ENCODE measurements at places on chromosomes 7 and 10.

GRCh38 chr10:104300736-104301292 lies 31.8 kb downstream of the GSTO2 start:
- no peak for DNase-seq

GRCh38 chr10:106795619-106796018 lies 368.9 kb downstream of the SORCS1 start:
- peak; percentile 17 for DNase-seq

- DNase-seq: no peak
Measured at GRCh38 chr7:110944448-110944847, 146.5 kb upstream of the LRRN3 start.

GRCh38 chr10:78893217-78893616 lies 175.5 kb upstream of the ZMIZ1 start:
- DNase-seq: no peak

DNA sequence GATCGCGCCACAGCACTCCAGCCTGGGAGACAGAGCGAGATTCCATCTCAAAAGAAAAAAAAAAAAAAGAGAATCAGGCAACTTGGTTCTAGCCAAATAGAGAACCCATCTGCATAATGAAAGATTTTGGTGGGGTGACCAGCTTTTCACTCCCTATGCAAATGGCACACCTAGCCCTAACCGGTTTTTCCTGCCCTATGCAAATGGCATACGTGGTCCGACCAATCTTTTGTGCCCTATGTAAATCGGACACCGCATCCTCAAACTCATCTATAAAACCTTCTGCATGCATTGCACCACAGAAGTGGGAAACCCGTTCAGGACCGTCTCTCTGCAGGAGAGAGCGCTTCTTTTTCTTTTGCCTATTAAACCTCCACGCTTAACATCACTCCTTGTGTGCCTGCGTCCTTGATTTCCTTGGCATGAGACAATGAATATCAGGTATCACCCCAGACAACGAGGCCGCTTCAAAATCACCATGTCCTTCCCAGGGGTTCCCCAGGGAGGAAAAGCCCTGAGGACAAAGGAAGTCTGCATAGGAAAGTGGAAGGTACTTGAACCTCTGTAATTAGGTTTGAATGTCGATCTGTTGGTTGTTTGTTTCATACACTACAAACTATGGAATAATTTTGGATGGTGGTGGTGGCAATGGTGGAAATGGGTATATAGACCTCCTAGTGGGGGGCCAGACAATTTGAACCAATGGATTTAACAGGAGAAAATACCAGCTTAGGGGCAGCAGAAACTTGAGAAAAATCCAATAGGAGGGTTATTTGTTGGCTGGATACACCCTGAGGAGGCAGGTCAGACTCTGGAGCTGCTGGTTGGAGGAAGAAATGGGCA lies 396.2 kb downstream of the TYW1 start:
- no peak for DNase-seq

DNA sequence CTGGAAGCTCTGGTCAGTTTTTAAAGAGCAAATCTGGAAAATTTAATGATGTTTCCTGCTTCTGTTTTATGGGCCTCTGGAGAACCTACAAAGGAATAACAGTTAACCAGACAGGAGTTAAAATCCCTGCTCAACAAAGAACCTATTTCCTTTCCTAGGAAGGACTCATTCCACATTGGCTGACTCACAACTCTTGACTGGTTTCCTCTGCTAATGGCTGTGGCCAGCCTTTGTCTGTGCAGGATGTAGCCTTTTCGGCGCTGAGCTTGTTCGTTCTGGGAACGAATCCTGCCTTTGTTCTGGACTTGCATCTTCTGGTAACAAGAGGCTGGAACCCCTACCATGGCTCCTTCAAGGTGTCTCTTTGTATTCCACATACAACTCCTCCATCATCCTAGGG lies 112.8 kb upstream of the PDCD4 start:
- no peak for DNase-seq

DNA sequence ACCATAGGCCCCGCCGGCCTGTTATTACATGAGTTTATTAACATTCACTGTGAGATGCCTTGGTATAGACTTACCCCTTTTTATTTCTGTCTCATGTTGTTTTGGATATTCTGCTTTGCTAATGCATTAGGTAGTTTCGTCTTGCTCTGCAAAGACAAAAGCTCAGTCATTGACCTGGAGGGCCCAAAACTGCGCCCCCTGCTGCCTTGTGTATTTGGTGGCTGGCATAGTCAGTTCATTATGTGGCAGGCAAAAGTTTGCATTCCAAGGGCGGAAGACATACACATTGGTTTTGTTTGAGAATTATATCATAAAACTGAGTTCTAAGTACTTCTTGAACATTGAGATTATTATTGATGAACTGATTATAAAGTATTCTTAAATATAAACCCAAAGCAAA lies 372.5 kb downstream of the SDK1 start:
- DNase-seq: peak; percentile 12

DNA sequence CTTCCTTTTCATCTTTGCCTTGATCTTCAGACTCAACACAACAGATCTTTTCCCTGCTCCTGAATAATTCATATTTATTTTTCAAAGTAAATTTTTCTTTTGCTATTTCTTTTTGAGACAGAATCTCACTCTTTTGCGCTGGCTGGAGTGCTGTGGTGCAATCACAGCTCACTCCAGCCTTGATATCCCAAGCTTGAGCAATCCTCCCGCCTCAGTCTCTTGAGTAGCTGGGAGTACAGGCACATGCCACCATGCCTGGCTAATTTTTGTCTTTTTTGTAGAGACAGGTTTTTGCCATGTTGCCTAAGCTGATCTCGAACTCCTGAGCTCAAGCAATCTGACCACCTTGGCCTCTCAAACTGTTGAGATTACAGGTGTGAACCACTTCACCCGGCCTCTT lies 9.2 kb downstream of the RTKN2 start:
- no peak for DNase-seq

DNA sequence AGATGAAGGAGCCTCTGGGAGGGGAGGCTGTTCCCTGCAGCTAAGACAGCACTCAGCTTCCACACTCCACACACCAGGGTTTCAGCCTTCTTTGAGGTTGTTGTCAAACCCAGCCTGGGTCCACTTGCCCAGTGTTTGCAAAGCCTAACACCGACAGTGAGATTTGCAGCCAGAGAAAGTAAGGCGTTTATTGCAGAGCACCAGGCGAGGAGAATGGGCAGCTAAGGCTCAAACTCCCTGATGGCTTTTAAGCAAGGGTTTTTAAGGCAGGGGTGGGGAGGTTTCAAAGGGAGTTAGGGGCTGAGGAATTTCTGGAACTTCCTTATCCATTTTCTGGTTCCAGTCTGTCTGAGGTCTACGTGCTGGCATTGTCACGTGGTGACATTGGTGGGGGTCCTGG lies 4.7 kb upstream of the ZNF775 start:
- no peak for DNase-seq

DNA sequence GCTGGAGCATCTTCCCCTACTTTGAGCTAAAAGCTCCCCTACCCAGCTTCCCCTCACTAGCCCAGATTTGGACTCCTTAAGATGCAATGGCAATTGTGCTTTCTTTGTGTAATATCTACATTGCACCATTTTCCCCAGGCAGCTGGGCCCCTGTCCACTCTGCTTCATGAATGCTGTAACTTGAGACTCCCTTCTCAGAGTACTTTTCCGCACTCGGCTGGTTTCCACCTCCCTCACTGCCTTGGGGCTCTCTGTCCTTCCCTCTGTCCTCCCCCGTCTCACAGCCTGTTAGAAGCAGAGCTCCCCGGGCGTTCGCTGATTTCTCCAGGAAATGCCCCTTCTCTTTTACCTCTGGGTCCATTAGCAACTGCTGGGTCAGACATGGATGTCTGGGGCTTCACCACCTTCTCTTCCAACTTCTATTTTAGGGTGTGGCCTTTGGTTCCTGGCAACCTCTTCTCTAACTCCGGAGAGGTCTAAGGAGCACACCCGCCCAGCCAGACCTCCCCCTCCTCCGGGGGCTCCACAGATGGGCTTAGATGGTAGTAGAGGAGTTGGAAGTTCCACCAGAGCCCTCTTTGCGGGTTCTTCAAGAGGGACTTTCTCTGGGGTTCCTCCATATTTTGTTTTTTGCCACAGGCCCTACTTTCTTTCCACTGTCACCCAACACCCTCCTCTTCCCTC lies 2.9 kb upstream of the TMEM72 start:
- DNase-seq: no peak

DNA sequence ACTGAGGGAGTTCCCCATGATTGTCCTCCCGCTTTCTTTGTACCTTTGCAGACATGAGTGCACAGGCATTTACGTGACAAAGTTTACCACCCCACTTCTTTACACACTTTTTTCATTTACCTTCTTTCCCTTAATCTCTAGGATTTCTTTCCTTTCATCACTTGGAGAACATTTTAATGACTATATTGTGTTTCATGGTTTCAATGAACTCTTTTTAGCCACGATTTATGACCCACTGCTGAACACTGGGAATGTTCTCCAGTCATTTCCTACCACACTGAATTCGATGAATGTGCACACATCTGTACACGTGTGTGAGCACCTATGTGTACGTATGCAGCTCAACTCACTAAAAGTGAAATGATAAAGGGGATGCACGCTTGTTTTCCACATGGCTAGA lies 371.7 kb upstream of the IGFBP3 start:
- no peak for DNase-seq

DNA sequence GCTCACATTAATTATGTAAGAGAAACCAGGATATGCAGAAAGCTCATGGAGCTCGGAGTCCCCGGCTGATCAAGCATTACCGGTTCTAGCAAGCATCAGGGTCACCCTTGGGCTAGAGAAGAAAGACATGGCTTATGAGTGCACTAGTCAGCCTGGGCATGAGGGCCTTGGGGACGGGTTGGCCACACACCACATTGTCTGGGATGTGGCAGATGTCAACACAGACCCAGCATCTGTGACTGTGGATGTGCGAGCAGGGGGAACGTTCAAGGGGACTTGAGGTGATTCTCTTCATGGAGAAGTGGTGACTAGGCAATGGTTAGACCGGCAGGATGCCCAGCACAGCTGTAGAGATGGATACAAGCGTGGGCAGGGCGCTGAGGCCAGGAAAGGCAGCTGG lies 13.7 kb downstream of the ZMIZ2 start:
- no peak for DNase-seq

- peak; percentile 13 for DNase-seq
Measured at GRCh38 chr10:128178302-128178958, 52.2 kb upstream of the MKI67 start.

DNA sequence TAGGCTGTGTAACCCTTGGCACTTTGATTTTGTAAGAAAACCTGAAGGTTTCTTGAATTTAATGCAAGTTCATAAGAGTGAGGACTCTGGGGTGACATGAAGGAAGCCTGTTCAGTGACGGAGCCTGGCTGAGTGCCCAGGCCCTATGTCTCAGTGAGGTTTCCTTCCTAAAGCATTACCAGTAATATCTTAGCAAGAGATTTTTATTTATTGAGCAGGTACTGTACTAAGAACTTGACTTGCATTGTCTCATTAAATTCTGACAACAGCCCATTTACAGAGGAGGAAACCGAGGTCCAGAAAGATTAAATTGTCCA lies 197.2 kb downstream of the HECW1 start:
- DNase-seq: no peak

GRCh38 chr10:299512-299911 lies 164.3 kb downstream of the ZMYND11 start:
- no peak for DNase-seq

DNA sequence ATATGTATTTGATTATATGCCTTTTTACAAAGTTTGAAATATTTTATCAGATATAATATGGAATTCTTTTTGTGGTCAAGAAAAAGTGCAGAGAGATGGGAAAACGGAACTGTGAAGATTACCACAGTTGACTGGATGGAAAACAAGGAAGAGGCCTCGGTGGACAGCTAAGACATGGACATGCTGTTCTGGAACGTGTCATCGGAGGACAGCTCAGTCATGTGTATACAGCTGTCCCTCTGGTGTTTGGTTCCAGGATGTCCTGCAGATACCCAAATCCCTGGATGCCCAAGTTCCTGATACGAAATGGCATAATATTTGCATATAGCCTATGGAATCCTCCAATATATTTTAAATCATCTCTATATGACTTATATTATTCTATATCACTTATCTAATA lies 49.4 kb downstream of the TRIL start:
- DNase-seq: no peak

GRCh38 chr10:105538874-105539273 lies 897.8 kb downstream of the SORCS3 start:
- no peak for DNase-seq

- no peak for DNase-seq
Measured at GRCh38 chr7:135782801-135783200, 34.2 kb upstream of the FAM180A start.

DNA sequence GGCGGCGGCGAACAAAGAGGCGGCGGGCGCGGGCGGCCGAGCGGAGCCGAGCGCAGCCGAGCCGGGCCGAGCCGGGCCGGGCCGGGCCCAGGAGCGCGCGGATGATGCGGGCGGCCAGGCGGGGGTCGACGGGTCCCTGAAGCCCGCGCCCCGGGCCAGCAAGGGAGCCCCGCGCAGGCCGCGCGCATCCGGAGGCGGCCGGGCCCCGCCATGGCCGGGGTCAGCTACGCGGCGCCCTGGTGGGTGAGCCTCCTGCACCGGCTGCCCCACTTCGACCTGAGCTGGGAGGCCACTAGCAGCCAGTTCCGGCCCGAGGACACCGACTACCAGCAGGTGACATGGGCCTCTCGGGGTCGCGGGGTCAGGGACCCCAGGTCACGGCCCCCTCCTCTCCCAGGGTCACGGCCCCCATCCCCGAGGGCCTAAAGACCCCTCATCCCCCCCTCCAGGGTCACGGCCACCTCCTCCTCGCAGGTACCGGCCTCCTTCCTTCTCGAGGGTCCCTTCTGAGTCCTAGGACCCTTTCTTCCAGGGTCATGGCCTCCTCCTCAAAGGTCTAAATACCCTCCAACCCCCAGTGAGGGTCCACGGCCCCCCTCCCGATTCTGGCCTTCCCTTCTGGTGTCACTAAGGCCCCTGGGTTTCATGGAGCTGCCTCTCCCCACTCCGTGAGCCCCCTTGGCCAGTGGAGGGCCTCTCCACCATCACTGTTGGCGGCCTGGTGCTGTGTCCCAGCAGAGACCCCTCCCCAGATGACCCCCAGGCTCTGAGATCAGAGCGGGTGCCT lies at the start of gene TTYH3:
Gene TTYH3, plus strand, starts transcription at position 41 of the 787 bp plus-strand sequence. Its CDS starts 170 bp downstream, at position 211.
- no peak for DNase-seq

DNA sequence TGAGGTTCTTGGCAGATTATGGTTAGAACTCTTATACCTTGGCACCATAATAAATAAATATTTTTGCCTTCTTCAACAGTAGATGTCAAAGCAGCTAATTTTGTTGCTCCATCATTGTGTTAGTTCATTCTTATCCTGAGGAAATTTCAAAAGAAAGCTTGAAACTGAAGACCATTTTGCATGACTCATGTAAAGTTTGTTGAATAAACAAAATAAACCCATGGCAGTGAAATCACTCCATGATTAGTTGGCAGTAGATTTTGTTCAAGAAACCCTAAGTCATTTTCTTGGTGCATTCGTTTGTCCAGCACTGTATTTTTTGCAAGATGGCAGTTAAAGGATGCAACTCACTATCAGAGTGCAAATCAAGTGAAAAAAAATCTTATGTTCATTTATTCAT lies 91.6 kb downstream of the HECW1 start:
- DNase-seq: no peak

- peak; percentile 14 for DNase-seq
Measured at GRCh38 chr7:143285470-143285778, 666 bp downstream of the TMEM139 start.

- DNase-seq: no peak
Measured at GRCh38 chr7:116770941-116771340, 91.4 kb upstream of the CAPZA2 start.

- DNase-seq: no peak
Measured at GRCh38 chr10:60453036-60453435, 63.4 kb upstream of the ANK3 start.
